ENCODE measurements at places on chromosomes 7 and 10. TPM values are rescaled to one million over a fixed set of nuclear protein-coding genes. Genes with fewer than 3 reads are reported as not detected.

CTAGE8 gene
- not detected for total RNA-seq

DNA sequence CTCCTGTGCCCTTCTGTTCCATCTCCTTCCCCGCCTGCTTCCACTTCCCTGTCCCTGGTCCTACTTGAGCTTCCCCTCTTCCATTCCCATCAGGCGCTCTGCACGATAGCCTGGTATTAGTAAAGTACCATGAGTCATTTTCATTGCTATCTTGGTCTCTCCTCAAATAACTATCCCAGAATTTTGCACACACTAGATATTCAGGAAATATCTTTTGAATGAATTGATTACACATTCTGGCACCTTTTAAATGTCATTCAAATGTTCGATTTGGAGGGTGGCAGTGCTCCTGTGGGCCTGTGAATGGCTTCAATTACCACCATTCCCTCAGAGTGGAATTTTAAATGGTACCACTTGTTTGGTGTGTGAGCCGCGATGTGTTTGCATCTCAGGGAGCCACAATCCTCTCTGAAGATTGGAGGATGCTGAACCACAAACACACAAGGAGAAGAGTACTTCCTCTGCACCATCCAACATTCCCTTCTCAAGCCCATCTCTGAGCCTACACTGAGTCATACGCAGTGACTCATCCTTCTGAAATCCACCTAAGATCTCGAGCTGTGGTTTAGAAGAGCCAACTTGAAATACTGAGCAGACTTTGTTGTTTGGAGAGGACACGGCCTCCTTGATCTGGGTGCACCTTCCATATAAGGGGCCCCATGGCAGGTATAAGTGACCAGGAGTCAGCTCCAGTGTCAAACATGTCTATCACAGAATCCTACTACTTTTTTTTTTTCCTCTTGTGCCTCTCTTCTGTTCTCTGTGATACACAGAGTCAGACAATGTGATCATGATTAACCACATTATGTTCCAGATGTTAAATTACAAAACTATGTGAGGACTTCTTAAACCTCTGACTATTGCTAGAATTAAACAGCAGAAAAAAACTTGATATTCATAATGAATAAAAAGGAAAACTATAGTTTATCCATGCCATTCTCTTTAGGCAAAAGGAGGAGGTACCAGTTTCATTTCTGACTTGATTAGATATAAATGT, 81.9 kb downstream of the BMPER start:
- DNase-seq, result peak; percentile 100

GRCh38 chr10:78383378-78384048, 349.9 kb downstream of the RPS24 start:
- DNase-seq, result no peak

GRCh38 chr7:157710396-157710795, 373.6 kb downstream of the DNAJB6 start:
- DNase-seq, result no peak

- DNase-seq, result no peak
These were observed 200.3 kb upstream of the PRSS1 start for GRCh38 chr7:142548978-142549377.

TAS2R3 gene
- not detected for total RNA-seq

DNA sequence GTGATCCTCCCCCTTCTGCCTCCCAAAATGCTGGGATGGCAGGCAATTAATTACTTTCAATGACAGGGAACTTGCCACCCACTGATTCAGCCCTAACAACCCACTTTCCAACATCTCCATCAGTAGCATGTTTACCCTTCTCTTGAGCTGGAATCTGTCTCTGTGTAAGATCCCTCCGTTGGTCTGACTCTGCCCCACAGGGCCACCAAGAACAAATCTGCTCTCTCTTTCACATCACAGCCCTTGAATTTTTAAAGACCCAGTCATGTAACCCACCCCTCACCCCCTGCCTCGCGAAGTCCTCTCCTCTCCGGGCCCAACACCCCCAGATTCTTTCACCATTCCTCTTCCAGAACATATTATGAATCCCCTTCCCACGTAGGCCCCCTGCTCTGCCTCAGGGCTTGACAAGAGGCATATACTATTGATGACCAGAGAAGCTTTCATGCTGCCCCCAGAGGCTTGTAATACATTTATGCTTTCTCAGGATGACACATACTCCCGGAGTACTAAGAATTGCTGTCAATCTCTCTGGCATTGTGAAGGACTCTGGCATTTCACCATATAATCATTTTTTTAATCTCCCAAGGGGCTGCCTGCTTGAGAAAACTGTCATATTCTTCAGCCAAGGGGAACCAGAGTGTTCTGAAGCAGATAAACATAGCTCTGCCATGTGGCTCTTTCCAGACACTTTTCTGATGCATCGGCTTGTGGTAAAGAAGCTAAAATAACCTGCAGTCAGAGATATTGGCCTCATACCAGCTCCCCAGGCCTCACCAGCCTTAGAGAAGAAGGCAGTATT, 179.2 kb upstream of the AUTS2 start:
- no peak for DNase-seq

GRCh38 chr10:93259126-93259525, 185.4 kb downstream of the CYP26A1 start:
- DNase-seq, result no peak
